Dermis blood vessel endothelial cell (primary cell): ENCODE measurements at places on chromosomes 11 and 22. TPM values are rescaled to one million over a fixed set of nuclear protein-coding genes. Genes with fewer than 3 reads are reported as not detected.
A peak's percentile ranks its signal among the peaks of the same experiment; 100 is the strongest.

DNA sequence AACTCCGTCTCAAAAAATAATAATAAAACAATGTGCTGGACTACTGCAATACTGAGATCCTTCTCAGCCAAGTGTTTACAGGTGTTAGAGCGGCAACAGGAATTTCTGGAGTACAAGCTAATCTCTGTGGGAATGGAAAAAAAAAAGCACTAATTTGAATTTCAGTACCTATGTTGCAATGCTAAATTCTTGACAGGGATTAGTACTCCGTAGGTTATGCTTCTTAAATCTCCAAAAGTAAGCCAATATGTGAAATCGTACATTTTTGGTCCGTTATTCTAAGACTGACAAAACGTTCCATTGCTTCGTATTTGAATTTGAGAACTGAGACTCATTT lies 1.1 kb downstream of the ATL3 start:
- peak; percentile 13 for DNase-seq

- DNase-seq, result peak; percentile 10
Observed at GRCh38 chr11:68773521-68774193, 22.3 kb upstream of the TESMIN start.

Gene LDHA
- total RNA-seq, result 281 and 549 TPM in 2 replicates

DNA sequence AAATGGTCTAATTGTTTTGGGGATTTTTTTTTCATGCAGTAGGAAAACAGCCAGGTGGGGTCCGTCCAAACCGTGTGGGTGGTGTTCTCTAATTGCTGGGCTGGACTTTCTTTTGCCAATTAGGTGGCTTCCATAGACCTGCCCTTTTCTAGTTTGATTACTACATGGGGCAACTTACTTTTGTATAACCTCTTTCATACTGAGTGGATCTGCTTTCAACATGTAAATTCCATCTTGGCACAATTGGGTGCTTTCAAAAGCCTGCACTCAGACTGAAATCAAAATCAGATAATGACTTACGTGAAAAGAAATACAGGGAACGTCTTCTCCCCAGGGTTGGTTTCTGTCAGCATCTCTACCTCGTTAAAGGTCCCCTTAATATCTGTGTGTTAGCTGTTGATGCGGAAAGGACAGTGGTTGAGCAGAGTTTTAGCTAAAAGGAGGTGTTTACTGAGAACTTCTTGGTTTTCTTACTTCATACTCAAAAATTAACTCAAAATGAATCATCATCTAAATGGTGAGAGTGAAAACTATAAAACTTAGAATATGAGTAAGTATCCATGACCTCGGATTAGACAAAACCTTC lies 72.1 kb downstream of the BARX2 start:
- no peak for DNase-seq

DNA sequence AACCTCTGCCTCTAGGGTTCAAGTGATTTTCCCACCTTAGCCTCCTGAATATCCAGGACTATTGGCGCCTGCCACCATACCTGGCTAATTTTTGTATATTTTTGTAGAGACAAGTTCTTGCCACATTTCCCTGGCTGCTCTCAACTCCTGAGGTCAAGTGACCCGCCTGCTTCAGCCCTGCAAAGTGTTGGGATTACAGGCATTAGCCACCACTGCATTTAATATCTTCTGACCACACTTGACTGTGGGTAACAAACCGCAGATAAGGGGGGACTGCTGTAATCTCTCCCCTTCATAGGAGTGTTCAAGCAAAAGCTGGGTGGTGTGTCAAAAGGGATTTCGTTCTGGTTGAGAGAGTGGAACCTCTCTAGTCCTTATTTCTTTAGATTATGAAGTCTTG lies 53.4 kb downstream of the GRAMD1B start:
- DNase-seq, result no peak

DNA sequence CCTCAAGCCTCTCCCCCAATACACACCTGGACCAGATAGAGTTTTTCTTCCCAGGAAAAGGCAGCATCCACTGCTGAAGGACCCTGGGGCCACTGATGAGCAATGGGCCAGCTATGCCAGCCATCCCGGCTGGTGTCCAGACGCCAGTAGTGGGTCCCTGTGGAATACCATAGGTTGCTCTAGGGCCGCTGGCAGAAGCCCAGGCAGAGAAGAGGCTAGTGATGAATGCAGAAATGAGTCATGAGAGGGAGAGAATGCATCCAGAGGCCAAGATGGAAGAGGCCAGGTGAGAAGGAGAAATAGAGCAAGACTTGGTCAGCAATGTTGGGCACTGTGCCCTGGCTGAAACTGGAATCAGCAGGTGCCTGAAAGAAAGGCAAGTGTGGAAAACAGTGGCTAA lies 8.9 kb downstream of the HPX start:
- no peak for DNase-seq

Gene OR51E2
- total RNA-seq, result not detected in 2 replicates

Gene CACNA1I
- not detected in 2 replicates for total RNA-seq

Gene CLMP
- total RNA-seq, result 0.17 and 1.3 TPM in 2 replicates
